ENCODE measurements at places on chromosomes 7 and 10.

GRCh38 chr7:50474382-50475160, 24.4 kb upstream of the FIGNL1 start:
- DNase-seq, result no peak

- no peak for DNase-seq
These were observed 33.7 kb downstream of the MASTL start for GRCh38 chr10:27188897-27189296.

DNA sequence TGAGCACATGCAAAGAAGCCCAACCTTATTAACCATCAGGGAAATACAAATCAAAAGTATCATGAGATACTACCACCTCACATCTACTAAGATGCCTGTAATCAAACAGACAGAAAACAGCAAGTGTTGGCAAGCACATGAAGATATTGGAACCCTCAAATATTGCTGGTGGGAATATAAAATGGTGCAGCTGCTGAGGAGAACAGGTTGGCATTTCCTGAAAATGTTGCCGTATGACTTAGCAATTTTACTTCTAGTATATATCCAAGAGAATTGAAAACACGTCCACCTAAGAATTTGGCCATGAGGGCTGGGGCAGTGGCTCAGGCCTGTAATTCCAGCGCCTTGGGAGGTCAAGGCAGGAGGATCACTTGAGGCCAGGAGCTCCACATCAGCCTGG, 39.4 kb upstream of the TNRC18 start:
- no peak for DNase-seq

- no peak for DNase-seq
These were observed 64.3 kb downstream of the CDK13 start for GRCh38 chr7:40014376-40014775.

- DNase-seq, result no peak
These were observed 259.5 kb upstream of the LRRN3 start for GRCh38 chr7:110831419-110831818.

GRCh38 chr7:130655286-130655685, 13.3 kb downstream of the COPG2 start:
- DNase-seq, result no peak

- no peak for DNase-seq
These were observed 74.6 kb downstream of the WDFY4 start for GRCh38 chr10:48759113-48759901.

DNA sequence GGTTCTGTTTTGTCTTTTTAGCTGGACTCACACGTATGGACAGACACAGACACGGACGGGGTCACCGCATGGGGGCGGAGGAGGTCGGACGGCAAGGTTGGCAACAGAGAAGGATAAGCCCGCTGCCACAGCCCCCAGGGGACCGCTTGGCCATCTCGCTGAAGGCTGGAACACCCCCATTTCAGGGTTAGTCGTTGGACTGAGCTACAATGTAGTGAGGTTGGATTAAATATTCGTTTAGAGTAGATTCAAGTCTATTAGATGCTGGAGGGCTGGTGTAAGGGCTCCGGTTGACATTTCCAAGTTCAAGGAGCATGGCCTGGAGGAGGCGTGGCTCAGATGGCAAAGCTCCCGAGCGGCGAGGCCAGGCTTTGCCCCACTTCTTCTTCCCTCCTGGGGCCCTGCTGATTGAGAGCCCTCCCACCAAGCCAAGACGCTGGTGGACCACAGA, 35.2 kb downstream of the PPIF start:
- no peak for DNase-seq

- DNase-seq, result no peak
These were observed at the start of gene FGFR2 for GRCh38 chr10:121598263-121599249. Gene FGFR2, minus strand, starts transcription at chr10:121598444. Its CDS starts 4,627 bp downstream, at chr10:121593817.

GRCh38 chr10:1365540-1366321, 309.5 kb downstream of the WDR37 start:
- no peak for DNase-seq

- DNase-seq, result no peak
These were observed 118.9 kb downstream of the SND1 start for GRCh38 chr7:127770885-127771284.

DNA sequence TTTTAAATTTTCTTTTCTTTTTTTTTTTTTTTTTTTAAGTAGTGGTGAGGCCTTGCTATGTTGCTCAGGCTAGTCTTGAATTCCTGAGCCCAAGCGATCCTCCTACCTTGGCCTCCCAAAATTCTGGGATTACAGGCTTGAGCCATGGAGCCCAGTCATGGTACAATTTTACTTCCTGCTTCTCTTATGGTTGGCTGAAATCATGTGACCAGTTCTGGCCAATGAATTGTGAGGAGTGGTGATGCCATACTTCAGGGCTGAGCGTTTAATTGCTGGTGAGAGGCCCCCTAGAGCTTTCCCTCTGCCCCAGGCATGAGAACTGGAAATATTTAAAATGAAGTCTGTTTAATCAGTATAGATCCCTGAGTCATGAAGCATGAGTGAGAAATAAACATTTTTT, 22.2 kb upstream of the BAIAP2L1 start:
- no peak for DNase-seq

DNA sequence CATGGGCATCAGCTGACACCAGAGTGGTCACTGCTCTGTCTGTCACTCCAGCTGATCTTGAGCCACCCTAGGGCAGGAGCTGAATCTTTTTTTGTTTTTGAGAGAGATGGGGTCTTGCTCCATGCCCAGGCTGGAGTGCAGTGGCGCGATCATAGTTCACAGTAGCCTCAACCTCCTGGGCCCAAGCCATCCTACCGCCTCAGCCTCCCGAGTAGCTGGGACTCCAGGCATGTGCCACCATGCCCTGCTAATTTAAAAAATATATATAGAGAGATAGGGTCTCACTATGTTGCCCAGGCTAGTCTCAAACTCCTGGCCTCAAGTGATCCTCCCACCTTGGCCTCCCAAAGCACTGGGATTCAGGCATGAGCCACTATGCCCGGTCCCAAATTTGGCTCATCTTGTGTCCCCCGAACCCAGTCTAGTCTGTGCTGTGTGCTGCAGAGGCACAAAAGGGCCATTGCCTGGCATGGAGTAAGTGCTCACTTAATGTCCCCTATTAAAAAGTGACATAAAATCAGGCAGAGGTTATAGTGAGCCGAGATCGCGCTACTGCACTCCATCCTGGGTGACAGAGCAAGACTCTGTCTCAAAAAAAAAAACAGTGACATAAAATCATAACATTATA, 8.1 kb upstream of the FZD9 start:
- DNase-seq, result no peak

DNA sequence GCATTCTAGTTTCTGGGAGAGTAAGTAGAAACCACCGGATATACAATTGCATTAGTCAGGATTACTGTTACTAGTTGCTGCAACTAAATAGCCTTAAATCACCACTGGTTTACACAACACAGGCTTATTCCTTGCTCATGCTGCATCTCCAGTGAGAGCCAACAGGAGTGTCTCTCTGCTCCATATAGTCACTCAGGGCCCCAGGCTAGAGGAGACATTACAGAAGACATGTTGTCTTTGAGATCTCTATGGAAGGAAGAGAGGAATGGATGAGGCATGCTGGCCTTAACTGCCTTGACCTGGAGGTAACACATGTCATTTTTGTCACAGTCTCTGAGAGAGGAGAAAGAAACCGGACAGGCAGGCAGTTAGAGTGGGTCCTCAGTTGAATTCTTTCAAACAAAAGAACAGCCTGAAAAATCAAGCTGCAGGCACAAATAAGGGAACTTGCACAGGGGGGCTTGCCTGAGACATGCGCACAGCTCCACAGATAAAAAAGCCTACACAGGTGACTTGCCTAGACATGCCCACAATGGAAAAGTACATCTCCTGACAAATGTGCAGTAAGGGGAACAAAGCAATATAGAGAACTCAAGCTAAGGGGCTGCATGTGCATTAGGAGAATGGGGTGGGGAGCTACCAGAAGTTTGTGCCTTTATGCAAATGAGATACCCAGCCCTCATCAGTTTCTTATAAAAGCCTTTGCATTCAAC, 348.0 kb downstream of the TYW1 start:
- no peak for DNase-seq

DNA sequence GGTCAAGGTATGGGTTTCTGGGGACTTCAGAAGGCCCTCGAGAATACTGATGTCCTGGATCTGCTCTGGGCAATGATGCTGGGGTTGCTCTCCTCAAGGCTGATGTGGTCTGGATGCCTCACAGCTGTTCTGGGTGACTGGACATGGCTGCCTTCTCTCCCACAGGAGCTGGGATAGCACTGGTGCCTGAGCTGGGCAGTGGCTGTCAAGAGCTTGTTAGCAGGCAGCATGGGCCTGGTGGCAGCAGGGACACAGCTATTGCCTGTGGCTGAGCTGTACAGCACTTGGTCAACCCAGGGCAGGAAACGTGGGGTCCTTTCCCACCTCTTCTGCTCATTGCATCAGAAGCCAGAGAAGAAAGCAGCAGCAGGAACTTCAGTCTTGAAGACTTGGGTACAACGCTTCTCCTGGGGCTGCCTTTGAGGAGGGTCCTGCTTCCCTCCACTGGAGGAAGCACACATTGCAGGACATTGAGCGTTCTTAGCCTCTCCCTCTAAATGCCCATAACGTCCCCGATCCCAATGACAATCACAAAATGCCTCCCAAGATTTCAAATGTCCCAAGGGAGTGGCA, 13.0 kb downstream of the ADCYAP1R1 start:
- DNase-seq, result no peak

- no peak for DNase-seq
These were observed 652 bp upstream of the VPS26A start for GRCh38 chr10:69123306-69123746.

DNA sequence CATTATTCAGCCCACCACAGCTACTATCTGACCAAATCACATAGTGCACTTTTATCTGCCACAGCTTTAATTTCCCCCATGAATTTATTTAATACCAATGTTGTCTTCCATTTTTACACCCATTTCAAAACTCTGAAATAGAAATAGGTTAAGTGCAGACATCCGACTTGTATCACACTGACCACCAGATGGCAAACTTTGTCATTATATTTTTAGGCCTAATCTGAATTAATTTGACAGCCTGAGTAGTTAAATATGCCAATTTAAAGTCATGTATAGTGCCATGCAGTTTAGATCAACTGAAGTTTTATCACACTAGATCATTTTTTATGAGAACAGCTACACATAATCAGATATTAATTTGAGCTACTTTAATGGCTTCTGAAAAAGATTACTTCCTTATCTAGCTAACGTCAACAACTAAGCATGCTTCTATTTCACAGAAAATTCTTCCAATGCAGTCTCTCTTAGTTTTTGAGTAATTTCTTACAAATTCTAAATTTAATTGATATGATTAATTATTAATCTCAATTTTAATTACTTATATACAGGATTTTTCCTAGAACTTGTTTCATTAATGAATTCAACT, 566.4 kb downstream of the GFRA1 start:
- DNase-seq, result no peak

- no peak for DNase-seq
These were observed 325.6 kb downstream of the HPSE2 start for GRCh38 chr10:98910048-98910447.

GRCh38 chr7:45715471-45716352, 141.5 kb downstream of the ADCY1 start:
- no peak for DNase-seq

DNA sequence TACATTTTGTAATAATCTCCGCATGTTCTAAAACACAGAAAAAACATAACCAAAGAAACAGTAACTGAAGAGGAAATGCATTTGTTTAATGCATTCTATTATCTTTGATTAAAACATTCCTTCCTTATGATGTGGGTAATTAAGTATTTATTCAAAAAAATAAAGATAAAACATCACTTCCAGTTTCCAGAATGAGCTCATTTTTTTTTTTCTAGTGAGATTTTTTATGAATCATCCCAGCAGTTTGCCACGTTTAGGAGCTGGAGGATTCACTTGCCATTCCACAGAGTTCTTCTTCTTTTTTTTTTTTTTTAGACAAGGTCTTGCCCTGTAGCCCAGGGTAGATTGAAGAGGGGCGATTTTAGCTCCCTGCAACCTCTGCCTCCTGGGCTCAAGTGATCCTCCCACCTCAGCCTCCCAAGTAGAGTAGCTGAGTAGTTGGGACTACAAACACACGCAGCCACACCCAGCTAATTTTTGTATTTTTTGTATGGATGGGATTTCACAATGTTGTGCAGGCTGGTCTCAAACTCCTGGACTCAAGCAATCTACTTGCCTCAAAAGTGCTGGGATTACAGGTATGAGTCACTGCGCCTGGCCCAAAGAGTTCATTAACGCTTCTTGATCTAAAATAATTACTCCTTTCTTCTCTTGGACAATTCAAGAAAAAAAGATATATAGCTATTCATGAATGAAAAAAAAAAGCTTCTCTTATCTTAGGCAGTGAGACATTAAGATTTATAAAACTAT, 177.3 kb downstream of the DKK1 start:
- DNase-seq, result no peak

- DNase-seq, result no peak
These were observed 47.8 kb upstream of the FRMD4A start for GRCh38 chr10:14378387-14378960.

- no peak for DNase-seq
These were observed 495.6 kb downstream of the RPS24 start for GRCh38 chr10:78529262-78529661.

DNA sequence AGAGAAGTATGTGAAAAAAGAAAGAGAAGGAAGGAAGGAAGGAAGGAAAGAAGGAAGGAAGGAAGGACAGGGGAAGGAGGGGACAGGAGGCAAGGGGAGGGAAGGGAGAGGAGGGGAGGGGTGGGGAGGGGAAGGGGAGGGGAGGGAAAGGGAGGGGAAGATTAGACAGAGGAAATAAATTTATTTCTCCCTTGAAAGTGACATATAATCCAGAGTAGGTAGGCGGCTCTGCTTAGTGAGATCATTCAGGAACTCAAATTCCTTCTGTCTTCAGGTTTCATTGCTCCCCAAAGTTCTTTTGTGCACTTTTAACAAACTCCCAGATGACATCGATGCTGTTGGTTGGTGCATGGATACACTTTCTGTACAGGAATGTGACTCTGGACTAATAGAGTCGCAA, 594.7 kb upstream of the STEAP1 start:
- no peak for DNase-seq

DNA sequence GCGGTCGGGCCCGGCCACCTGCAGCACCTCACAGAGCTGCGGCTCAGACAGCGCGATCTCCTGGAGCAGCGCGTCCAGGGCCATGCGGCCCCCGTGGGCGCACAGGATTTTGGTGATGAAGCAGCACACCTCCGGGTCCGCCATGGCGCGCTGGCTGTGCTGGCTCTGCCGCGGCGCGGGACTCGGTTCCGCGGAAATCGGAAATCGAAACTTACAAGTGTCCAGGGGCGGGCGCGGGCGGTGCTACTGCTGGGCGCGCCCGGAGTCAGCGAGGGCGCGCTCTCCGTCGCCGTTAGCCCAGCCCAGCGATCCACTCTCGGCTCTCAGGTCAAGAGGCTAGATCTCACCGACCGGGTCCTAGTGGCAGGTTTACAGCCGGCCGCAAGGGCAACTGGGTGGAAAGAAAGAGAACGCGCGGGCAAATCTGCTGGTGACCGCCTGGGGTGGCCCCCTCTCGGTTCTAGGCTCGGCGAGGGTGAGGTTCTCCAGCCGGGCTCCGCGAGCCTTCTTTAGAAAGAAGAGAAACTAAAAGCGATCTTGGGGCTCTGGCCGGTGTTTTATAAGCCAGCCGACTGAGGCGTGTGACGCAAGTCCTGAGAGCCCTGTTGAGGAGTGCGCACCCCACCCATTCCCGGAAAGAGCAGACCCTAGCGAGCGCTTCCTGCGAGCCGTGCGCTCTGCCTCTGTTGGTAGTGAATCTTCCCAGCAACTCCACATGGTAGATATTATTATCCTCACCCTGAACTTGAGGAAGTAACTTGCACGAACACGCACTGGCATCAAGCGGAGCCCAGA, at the start of gene ZC3HAV1:
Gene ZC3HAV1, minus strand, starts transcription at position 533 of the 795 bp plus-strand sequence. Its CDS starts 389 bp downstream, at position 144.
- peak; percentile 86 for DNase-seq

GRCh38 chr7:28155019-28155660, 25.5 kb downstream of the JAZF1 start:
- DNase-seq, result no peak

GRCh38 chr10:69665474-69666320, 35.6 kb downstream of the FAM241B start:
- DNase-seq, result no peak

Measured in activated T-cell treated with anti-CD3 and anti-CD28 coated beads, Interleukin-2, amount 50 U/mL, for 4 hours (primary cell).